SHP77 (cell line): ENCODE measurements at places on chromosomes 2 and 18.

DNA sequence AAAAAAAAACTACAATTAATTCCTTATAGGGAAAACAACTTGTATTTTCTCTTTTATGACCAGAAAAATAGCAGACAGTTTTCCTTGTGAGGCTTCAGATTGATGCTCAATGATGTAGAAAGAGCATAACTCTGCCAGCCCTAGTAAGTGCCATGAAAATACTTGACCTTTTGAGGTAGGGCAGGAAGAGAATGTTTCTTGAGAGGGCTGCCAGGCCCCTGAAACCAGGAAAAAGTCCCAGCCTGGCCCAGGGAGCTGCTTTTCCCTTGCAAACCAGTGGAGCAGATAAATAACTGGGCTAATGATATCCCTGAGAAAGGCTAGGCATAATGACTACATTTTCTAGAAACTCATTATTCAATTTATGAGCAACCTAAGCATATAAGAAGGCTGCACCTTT is 126.8 kb downstream of the SLC8A1 start:
- DNase-seq: no peak

DNA sequence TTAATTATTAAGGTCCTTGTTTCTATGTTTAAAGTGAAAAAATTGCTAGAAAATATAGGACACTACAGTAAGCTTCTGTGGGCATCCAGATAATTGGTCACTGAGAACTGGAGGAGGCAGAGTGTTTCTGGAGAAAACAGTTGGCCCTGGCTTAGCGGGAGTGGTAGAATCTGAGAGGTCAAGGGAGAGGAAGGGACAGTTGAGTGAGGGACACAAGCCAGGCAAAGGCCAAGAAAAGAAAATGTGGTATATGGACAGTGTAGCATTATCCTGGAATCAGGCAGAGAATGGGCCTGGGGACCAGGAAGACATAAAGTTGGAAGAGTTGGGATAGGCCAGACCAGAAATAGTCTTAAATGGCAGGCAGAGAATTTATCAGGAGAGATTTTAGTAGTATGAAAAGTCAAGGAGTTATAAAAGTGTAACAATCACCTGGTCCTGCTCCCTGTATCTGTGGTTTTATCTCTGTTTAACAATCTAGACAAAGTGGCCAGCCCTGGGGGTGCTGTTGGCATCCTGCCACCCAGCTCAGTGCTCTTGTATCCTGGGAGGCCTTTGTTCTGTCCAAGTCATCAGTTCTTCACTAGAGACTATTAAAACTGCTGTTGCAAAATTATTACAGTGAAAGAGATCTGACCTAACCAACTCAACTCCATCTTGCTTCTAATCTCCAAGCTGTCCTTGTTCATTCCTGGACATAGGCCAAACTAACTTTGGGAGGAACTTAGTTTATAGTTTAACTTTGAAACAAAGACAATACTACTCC is 15.4 kb upstream of the MSGN1 start:
- no peak for DNase-seq

DNA sequence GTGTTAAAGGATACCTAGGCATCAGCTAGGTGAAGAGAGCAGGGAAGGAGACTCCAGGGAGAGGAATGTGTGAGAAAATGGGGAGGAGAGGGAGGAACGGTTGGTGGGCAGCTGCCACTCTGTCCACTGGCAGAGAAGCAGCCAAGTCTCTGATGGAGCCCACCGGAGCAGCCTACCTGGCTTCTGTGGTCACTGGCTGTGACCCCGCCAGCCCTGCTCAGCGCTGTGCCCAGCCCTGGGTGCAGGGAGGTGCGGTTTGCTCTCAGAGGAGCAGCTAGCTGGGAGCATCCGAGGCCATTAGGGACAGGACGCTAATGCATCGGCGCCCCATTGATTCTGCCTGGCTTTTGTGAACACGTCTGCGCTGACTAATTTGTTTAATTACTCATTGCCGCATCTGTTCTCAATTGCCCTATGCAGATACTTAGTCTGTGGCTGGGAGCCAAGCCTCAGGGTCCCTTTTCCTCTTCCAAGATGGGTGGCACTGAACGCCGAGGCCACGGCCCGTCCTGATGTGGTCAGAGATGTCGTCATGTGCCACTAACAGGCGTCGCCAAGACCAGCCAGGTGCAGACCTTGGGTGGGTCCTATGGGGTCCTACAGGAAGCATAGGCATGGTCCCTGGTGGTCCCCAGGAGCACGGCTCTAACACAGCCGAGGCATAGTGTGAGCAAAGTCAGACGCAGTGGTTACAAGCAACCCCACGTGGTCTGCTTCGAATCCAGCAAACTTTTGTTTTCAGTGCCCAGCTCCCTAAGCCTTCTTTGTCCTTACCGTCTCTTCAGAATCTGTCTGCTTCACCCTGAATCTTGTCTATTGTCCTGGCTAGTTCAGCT is 82.0 kb downstream of the RRM2 start:
- no peak for DNase-seq

- DNase-seq: no peak
Observed at GRCh38 chr2:36492216-36492945, 105.6 kb downstream of the FEZ2 start.

GRCh38 chr2:12227941-12228608 is 481.6 kb downstream of the LPIN1 start:
- DNase-seq: no peak

DNA sequence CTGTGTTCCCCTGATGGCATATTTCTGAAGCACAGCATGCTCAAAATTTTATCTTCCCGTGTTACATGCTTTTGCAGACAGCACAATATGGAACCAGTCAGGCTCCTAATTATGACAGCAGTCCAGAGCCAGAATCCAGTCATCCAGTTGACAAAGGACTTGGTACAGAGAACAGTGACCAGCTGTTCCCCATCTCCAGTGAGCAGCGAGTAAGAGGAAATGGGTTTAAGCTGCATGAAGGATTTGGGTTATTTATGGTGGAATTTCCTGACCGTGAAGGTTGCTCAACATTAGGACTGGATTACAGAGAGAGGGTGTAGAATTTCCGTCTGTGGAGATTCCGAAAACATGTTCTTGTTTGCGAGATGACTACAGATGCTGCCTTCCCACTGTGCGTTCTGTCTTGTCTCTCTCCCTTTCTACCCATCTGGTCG is 24.4 kb downstream of the SGPP2 start:
- no peak for DNase-seq

DNA sequence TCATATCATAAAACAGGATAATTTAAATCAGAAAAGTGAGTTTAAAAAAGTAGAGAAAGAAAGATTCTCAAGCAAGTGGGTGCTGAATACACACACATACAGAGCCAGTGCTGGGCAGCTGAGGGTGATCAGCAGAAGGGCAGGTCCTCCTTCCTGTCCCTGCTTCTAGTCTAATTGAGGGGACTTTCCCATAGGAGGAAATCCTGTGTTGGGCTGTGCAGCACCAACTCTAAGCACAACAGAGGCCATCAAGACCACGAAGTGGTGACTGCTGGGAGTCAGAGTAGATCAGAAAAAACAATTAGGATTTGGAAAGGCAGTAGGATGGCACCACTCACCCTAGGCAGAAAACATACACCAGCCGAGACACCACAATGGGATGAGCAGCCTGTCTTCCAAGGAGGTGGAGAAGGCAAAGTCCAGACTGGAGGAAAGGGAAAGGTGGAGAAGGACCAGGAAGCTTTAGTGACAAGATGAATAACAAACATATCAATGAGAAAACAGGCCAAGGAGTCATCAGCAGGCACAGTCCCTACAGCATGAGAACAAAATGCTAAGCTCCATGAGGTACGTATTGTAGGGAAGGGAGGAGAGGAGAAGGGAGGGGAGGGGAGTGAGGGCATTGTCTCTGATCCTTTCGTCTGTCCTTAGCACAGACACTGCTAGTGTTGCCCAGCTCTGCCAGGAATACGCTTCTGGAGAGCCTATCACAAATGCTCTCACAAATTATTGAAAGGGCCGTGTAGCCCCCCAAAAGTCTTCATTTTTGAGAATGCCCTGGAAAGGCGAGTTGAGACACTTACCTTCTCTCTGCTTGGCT is 16.7 kb upstream of the MSGN1 start:
- DNase-seq: no peak

GRCh38 chr2:37319754-37320609 is 4.7 kb downstream of the PRKD3 start:
- DNase-seq: no peak

DNA sequence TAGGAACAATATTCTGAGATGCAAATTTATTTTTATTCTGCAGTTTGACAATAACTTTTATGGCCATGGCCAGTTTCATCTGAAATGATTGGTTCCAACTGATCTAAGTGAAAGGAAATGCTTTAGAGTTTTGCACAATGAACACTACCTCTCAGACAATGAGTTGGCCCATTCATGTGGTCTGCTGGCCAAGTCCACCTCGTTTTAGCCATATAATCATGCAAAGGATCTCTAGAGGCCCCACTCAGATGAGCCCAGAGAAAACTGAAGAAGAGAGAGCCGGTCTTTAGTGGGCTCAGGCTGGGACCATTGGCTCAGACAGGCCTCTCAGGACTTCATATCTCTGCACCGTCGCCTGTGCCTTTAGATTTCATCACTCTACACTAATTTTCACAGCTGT is 254.7 kb downstream of the MREG start:
- no peak for DNase-seq

GRCh38 chr2:223396993-223397392 is 205.2 kb downstream of the SCG2 start:
- no peak for DNase-seq
